Fibroblast of skin of abdomen (primary cell): ENCODE measurements at places on chromosomes 7 and 10.

GRCh38 chr7:26291699-26292538, at the start of gene SNX10:
Gene SNX10, plus strand, starts transcription at chr7:26291862. Its CDS starts 54,581 bp downstream, at chr7:26346443.
- DNase-seq = peak; percentile 10

DNA sequence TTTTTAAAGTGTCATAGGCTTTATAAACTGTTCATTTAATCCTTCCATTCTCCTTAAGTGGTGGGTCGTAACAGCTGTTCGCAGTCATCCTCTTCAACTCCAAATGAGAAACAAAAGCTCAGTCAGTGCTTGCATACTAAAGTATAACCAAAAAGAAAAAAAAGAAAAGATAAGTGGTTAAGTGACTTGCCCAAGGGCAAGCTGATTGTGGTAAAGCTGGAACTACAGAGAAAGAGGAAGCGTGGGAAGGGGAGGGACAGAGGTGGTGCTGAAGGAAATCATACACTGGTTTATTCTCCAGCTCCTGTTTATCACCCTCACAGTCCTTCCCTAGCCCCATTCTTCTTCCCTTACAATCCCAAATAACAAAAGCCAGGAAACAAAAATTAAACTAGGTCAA, 29.6 kb downstream of the IDE start:
- DNase-seq = no peak

- peak; percentile 21 for DNase-seq
Measured at GRCh38 chr10:112295853-112296830, 12.9 kb downstream of the TECTB start.

GRCh38 chr7:80771523-80771922, 133.1 kb downstream of the CD36 start:
- DNase-seq = no peak
